Ascending aorta (tissue), 2 donors: ENCODE measurements at places on chromosomes 11 and 22. TPM values are rescaled to one million over a fixed set of nuclear protein-coding genes. Genes with fewer than 3 reads are reported as not detected.

DNA sequence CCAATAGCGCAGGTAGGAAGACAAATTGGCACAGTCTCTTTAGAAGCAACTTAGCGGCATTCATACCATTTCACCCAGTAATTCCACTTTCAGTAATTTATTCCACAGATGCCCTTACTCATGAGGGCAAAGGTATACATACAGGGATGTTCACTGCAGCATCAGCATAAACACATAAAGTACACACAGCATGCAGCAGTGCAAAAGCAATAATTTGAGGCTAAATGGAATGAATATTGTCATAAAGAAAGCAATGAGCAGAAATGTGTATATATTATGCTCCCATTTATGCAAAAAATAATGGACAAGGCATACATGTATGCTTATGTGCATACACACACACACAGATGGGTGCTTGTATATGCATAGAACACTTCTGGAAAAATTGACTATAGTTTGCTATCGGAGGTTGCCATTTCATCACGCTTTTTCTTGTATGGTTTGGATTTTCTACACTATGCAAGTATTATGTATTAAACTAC is 50.2 kb downstream of the TECTA start:
- DNase-seq = no peak
- H3K4me3 ChIP-seq = no peak overlapping the region
- no peaks in the 10 kb centered on the region for H3K36me3 ChIP-seq

DNA sequence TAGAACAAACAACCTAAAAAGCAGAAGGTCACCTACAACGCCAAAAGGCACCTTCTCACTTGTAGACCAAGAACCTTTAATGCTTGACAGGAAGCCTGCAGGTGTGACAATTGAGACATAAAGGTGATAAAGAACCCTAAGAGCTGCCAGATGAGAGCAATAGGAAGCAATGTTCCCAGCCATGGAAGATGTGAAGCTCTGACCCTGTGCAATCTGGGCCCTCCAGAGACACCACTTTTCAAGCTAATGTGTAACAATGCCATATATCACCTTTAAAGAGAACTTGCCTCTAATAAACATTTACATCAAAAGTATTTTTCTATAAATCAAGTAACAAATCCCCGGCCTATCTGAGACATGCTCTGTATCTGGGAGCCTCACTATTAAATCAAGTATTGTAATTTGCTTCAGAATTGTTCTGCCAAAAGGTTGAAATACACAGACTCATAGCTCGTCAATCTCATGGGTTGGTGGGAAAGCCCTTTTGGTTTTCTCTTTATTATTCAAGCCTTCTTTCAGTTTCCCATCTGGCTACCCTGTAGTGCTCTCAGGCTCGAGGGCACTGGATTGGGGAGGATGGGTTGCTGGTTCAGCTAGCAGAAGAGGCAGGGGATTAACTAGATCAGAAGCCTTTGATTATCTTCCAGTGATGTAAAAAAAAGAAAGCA is 368.9 kb downstream of the BUD13 start:
- no peaks in the 10 kb centered on the region for H3K36me3 ChIP-seq
- H3K27ac ChIP-seq = no peak overlapping the region
- H3K4me3 ChIP-seq = no peak overlapping the region
- no peaks in the 10 kb centered on the region for H3K4me1 ChIP-seq
- DNase-seq = no peak

DNA sequence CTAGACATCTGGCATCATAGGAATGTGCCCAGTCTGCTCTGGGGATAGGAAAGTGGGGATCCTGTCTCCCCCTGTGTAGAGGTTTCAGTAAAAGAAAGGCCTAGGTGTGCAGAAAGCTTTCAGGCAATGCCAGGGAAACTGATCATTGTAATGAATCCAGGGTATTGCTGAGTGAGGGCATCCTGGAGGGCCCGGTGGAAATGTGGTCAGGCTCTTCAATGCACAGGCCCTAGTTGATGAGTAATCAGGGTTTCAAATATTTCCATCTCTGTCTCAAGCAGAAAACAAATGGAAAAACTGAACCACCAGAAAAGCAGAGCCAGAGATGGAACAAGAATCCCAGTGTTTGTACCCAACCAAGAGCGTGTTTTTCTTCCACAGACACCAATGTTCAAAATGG is 2.0 kb downstream of the CD3E start:
- no peak overlapping the region for H3K4me3 ChIP-seq
- DNase-seq = no peak
- H3K27ac ChIP-seq = no peak overlapping the region
- H3K36me3 ChIP-seq = no peaks in the 10 kb centered on the region
- H3K4me1 ChIP-seq = no peaks in the 10 kb centered on the region

- peaks cover 7% of the 10 kb centered on the region for H3K4me1 ChIP-seq
- H3K4me3 ChIP-seq = no peak overlapping the region
- DNase-seq = no peak
- H3K27ac ChIP-seq = no peak overlapping the region
Measured at GRCh38 chr11:130727157-130728119, 188.8 kb downstream of the SNX19 start.

DNA sequence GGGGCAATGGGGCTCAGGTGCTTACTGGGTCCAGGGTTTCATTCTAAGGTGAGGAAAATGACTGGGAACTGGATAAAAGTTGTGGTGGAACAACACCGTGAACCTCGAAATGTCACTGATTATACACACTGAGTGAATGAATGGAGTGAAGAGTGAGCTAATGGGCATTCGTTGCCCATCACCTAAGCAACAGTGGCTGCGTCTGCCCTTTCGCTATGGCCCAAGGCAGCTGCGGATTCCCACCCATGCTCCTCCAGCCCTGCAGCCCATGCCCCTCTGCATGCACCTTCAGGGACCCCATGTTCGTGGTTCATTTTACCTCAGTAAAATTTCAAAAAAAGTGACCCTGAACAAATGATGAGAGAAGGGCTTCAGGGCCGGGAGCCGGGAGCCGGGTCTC is 196.3 kb downstream of the CTTN start:
- no peak for DNase-seq
- no peaks in the 10 kb centered on the region for H3K27me3 ChIP-seq
- H3K36me3 ChIP-seq = no peaks in the 10 kb centered on the region
- no peaks in the 10 kb centered on the region for H3K4me1 ChIP-seq
- H3K4me3 ChIP-seq = no peak overlapping the region

Gene NFAM1
- 1.5 TPM for total RNA-seq
